ENCODE measurements at places on chromosomes 11 and 22.

DNA sequence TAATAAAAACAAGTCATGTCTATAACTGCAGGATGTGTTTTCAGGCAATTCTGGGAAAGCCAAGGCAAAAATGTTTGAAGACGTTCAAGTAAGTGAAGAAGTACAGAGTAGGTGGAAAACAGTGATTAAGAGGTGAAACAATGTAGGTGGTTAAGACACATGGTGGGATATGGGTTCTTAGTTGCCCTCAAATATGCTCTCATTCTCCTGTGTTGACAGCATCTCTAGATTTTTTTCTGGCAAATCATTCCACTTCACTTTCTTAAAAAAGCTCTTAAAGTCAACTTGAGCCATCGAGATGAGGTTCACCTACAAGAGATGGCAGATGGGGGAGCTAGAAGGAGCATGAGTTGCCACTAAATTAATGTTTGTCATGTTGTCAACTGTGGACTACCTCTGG, 1041.0 kb upstream of the CNTN5 start:
- DNase-seq: no peak

GRCh38 chr22:46074771-46075551, 75.4 kb upstream of the PPARA start:
- DNase-seq: no peak

GRCh38 chr11:76802621-76803020, 19.5 kb downstream of the TSKU start:
- no peak for DNase-seq

DNA sequence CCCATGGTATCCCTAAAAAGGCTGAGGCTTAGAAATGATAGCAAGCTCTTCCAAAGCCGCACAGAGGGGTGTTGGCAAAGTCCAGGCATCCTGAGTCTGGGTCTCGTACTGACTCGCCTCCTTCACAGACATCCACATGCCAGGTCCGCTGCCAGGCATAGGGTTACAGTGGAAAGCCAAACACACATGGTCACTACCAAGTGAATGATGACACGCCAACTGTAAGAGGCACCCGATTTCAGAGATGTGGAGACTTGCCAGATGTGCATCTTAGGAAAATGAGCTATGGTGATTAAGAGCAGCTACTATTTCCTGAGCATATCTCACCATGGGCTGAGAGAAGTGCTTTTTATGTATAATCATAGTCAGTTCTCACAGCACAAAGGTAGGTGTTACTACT, 314.9 kb downstream of the MIAT start:
- no peak for DNase-seq

DNA sequence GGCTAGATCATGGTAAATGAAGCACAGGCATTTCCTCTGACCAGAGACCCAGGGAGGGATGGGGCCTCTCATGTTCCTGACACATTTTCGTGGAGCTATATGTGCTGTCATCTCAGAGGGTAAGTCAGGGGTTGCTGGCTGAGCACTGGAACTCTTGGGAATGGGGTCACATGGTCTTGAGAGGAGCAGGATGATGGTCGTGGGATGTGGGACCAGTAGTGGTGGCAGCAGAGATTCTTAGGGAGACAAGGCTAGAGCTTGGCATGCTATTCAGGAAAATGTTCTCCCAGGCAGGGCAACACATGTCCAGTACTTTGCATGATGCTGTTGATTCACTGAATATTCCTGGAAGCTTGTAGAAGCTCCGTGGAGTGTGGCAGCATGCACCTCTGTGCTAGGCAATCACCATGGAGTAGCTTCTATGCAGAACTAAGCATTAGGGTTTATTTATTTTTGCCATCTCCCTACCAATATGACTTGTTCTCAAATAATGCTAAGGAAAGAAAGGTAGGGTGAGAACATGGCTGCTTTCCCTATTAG, 31.4 kb upstream of the TTC12 start:
- DNase-seq: no peak

All from GOT3 (cell line).